ENCODE measurements at places on chromosomes 11 and 22.

- no peak for DNase-seq
These were observed 113.1 kb upstream of the B3GAT1 start for GRCh38 chr11:134524896-134525845.

DNA sequence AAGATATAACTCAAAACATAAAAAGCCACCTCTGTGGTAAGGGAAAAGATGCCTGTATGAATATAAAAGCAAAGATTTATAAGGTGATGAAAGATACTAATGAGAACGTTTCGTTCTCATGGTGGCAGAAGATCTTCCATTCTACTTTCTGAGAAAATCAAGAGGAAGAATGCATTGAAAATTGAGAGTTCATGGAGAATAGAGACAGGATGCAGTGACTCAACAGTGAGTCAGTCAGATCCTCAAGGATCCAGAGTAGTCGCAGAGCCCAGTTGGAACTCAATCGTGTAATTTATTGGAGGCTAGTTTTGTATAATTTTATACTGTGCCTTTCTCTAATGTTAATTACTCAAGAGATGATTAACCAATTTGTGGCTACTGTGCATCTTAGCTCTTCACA, 73.3 kb downstream of the ENTHD1 start:
- DNase-seq = peak; percentile 95

DNA sequence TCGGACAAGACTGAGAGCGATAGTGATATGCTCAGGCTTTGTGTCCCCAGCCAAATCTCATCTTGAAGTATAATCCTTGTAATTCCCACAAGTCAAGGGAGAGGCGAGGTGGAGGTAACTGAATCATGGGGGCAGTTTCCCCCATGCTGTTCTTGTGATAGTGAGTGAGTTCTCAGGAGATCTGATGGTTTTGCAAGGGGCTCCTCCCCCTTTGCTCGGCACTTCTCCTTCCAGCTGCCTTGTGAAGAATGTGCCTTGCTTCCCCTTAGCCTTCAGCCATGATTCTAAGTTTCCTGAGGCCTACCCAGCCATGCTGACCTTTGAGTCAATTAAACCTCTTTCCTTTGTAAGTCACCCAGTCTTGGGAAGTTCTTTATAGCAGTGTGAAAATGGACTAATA, 7.5 kb upstream of the FOLR2 start:
- no peak for DNase-seq

GRCh38 chr11:123302751-123303195, 107.7 kb upstream of the CLMP start:
- DNase-seq = peak; percentile 79

- DNase-seq = no peak
These were observed 17.4 kb upstream of the SLC1A2 start for GRCh38 chr11:35436581-35437250.

- DNase-seq = no peak
These were observed 766.1 kb upstream of the ARHGAP42 start for GRCh38 chr11:99920956-99921355.

Data from fibroblast of skin of abdomen (primary cell).